ENCODE measurements at places on chromosomes 11 and 22.

GRCh38 chr11:113048820-113049768, 87.9 kb downstream of the NCAM1 start:
- no peak for DNase-seq

DNA sequence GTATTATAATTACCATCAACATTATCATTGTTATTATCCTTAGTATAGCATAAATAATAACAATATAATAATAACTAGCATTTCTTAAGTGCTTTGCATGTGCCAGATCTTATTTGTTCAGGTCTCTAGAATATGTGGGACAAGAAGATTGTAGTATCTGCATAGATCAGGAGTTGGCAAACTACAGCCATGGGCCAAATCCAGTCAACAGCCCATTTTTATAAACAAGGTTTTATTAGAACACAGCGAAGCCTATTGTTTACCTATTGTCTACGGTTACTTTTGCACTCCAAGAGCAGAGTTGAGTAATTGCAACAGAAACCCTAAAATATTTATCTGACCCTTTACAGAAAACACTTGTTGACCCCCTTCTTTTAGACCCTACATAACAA, 81.4 kb downstream of the SLC1A2 start:
- no peak for DNase-seq

DNA sequence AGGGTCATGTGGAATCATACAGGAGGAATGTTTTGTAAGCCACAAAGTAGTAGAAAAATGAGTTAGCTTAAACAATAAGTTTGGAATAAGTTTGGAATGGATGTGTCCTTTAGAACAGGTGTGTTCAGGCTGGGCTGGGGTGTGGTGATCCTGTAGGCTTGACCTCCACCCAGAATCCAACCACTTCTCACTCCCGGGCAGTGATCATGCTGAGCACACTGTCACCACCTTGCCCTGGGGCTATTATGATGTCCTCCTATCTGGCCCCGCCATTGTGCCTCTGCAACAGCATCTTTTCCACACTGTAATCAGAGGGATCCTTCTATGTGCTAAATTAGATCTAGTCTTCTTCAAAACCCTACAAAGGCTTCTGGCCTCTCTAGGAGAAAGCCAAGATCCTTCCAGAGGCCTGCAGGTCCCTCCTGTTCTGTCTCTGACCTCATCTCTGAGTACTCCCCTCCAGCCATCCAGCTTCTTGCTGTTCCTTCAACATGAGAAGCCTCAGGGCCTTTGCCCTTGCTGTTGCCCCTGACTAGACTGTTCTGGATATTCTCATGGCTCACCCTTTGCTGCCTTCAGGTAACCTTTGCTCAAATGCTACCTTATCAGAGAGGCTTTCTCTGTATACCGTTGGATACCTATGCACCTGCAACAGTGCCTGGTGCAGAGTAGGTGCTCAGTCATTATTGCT, 18.8 kb upstream of the ACCSL start:
- no peak for DNase-seq

DNA sequence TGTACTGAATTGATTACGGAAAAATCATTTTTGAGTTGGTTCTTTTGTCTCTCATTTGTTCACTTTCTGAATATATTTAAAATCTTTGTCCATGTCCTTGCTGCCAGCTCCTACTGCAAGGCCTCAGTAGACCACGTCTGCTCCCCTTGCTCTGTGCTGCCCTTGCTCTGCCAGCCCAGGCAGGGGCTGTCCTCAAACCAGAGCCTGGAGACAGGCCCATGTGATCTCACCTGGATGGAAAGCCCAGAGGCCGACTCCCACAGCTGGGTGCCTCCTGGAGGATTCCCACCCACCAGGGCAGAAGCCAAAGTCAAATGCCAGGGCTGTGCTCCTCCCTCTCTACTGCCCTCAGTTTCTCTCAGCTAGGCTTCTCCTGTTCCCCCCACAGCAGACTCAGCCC, 141.8 kb downstream of the NTM start:
- no peak for DNase-seq

DNA sequence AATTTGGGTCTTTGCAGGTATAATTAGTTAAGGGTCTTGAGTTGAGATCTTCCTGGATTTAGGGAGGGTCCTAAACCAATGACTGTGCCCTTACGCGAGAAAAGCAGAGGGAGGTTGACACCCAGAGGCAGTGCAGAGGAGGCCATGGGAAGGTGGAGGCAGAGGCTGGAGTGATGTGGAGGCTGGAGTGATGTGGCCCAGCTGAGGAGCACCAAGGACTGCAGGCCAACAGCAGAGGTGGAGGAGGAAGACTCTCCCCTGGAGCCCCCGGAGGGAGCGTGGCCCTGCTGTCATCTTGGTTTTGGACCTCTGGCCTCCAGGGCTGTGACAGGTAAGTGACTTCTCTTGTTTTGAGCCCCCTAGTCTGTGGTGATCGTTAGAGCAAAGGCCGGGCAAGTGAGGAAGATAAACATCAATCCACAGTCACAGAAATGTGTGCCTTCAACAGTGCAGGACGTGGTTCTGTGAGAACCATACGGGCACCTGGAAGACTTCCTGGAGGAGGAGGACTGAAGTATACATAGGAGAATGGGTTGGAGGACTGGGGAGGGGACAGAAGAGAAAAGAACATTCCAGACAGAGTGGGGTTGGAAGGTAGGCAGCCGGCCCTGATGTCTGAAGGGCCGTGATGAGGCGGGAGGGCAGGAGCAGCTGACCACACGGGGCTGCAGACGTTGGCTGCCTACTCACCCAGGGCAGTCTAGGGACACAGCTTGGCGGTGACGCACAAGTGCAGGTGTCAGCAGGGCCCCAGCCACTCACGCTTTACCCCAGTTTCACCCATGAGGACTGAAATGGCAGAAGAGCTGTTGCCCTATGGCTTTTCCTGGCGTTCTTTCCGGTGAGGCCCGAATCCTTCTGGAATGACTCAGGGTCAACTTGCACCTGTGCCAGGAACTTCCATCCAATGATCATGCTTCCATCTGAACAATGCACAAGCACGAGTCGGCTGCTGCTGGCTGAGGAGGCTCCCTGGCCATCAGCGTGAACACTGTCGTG, 270.2 kb downstream of the CTTN start:
- DNase-seq = no peak

All from D721Med (cell line).